Stimulated activated CD8-positive, alpha-beta memory T cell treated with anti-CD3 and anti-CD28 coated beads, Interleukin-15, amount 100 ng/mL, for 24 hours (primary cell): ENCODE measurements at places on chromosomes 2 and 18.

DNA sequence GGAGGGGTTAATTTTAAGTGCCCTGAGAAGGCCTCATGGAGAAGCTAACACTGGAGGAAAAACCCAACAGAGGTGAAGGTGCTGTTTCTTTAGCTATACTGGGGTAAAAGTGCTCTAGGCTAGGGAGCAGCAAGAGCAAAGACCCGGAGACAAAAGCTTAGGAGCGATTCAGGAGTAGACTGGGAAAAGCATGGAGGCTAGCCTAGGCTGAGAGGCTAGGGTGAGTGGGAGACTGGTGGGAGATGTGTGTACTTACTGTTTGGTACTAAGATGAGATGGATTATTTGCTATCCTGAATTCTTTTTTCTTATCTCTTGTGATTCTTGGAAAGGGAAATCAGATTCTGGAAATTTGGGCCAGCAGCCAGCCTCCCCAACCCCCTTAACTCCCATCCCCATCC is 2.0 kb downstream of the GIGYF2 start:
- no peak for DNase-seq

DNA sequence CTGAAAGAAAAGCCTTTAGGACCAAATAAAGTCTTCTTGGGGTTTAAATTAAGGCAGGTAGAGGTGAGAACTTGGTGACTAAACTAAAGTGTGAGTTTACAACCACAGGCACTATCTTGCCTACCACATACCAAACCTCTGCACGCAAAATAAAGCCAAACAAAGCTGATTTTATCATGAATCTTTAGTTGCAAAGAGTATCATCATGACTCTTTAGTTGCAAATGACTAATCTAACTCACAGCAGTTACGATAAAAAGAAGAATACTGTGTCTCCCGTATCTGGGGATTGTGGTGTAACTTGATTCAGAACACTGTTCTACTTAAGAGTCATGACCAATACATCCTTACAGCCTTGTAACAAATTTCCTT is 11.2 kb downstream of the CFAP210 start:
- no peak for DNase-seq

DNA sequence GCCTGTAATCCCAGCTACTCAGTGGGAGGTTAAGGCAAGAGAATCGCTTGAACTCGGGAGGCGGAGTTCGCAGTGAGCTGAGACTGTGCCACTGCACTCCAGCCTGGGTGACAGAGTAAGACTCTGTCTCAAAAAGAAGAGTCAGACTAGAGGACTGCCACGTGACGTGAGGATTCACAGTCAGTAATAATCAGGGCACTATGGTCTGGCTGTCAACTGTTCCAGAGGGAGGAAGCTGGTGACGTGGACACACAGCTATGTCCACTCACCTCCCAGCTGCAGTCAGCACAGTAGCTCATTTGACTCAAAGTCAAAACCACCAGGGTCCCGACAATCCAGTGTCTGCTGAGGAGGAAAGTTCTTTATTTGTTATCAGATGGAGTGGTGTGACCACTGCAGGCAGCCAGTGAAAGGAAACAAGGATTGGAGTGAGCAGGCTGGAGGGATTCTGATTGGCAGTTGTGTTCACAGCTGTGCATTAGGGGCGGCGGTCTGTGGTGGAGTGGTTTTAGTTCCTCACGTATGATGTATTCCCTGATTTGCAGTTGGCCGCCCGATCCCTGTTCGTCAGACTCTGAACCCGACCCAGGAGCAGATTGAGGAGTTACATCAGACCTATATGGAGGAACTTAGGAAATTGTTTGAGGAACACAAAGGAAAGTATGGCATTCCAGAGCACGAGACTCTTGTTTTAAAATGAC is 37.9 kb downstream of the MOGAT1 start:
- DNase-seq: no peak

DNA sequence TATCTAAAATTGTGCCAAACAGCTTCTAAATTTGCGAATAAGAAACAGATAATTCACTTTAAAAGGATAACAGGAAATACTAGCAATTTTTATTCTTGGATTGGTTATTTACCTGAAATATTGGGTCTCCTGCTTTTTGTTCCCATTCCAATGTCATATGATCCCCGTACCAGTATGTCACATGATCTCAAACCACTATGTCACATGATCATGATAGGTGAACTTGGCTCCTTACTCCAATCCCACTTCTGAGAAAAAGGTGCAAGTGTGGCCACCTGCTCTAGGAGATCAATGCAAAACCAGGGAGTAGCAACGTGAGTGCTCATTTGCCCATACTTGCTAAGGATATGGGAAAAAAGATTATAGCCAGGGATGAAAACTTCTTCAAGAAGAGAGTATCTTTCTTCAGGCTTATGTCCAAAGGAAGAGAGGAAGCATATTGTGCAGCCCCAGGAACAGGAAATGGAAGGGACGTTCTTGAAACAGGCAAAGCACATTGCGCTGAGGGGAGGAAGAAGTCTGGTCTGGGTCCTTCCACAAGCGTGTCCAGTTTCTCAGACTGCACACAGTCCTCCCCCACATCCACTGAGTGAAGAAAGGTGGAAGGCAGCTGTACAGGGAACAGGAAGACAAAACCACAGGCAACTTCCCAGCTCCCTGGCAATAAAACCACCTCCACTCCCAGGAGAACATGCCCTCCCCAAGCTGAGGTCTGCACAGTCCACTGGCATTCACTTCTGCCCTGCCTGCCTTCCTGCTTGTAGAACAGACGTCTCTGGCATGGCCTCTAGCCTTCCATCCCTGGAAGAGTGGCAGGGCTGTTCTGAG is at the start of gene LYG2:
LYG2 (minus strand) TSS at position 176 of the 828 bp plus-strand sequence. CDS start 1,406 bp downstream, outside the sequence.
- no peak for DNase-seq

DNA sequence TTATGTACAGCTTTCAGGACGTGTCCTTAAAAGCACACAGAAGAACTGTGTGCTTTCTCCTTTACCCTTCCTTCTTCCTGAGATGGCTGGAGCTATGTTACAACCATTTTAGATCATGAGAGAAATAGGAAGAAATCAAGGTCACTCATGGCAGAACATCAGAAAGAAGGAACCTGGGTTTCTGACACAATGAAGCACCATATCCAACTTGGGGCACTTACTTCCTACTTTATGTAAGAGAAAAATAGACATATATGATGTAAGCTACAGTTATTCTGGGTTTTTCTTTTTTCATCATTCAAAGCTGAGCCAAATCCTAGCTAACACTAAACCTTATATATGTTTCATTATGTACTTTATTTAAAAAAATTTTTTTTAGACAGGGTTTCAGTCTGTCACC is 79.5 kb downstream of the FAM161A start:
- DNase-seq: no peak

- DNase-seq: no peak
Observed at GRCh38 chr18:12858991-12859390, 25.0 kb downstream of the PTPN2 start.

DNA sequence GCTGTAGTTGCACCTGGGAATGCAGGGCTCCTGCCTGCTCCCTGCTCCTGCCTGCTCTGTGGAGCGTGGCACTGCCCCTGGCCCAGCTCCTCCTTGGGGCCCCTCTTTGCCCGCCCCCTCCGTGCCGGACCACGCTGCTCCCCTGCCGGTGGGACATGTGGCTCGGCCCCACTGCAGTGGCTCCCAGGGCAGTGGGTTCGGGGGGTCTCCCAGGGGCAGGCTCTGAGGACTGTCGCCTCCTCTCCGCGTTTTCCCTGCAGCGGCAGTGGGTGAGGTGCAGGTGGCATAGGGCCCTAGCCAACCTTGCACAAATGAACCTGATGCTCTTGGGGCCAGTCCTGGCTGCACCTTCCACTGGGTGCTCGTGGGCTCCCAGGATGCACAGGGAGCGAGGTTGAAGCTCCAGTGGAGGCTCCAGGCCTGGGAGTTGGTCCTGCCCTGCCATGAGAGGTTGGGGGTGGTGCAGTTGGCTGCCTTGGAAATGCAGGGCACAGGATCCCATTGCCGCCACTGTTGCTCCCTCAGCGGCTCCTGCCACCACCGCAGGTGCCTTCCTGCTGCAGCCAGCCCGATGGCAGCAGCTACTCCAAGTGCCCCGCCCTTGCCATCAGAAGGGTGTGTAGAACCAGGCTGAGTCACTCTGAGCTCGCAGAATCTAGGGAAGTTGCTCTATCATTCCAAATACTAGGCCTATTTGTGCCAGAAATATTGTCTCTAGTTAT is 313.1 kb upstream of the SYT4 start:
- no peak for DNase-seq

DNA sequence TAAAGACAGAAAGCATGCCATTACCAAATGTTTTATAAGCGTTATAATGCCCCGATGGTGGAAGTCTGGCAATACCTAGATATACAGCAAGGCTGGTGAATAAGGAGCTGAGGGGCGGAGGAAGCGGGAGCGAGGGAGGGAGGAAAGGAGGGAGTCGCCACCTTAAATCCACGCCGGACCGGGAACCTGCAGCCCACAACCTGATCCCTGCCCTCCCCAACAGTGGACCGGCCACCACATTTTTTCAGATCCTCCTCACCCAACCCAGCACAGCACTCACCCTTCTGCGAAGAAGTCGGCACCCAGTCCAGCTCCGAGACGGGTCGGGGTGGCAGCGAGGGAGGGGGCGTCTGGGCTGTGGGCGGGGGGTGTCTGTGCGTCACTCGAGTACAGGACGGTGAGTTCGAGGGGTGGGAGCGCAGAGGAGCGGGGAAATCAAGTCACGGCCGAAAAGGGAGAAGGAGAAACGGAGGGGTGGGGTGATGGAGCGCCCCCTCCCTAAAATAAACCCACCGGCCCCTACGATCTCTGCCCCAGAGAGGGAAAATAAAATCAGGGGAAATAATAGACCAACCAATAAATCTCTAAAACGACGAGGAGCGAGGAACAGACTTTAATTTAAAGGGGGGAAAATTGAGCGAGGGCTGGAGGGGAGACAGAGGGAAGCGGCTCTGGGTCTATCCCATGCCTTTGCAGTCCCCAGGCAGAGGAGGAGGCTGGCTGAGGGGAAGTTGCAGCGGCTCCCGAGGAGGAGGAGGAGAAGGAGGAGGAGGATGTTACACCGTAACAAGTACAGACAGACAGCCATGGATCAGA is 96.5 kb upstream of the SERTAD2 start:
- peak; percentile 6 for DNase-seq

GRCh38 chr2:118048401-118048800 is 34.5 kb upstream of the CCDC93 start:
- DNase-seq: no peak

DNA sequence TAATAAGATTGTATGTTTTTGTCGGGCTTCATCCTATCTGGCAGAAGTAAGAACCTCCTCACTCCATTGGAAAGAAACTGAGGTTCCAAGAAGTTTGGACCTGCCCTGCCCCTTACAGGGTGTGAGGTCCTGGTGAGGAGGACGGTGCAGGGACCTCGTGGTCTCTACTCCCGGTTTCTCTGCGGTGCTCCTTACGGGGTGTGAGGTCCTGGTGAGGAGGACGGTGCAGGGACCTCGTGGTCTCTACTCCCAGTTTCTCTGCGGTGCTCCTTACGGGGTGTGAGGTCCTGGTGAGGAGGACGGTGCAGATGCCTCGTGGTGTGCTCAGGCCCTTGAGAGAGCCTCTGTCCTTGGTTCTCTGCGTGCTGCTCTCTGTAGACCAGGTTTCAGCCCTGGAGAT is 5.2 kb downstream of the CTDP1 start:
- no peak for DNase-seq

DNA sequence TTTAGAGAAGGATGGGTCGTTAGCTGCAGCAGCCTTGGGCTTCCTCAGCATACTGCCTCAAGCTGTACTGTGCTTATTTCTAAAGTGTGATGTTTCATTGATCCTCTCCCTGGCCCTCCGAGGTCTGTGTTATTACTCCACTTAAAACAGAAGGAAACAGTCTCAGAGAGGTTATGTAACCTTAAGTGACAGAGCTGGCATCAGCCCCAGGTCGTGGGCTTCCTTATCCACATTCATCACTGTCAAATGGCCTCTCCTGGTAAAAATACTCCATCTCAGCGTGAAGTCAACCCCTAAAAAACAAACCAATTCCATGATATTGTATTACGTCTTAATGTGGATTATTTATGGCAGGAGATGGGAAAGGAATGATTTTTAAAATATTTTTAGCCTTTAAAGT is 153.3 kb upstream of the NOSTRIN start:
- no peak for DNase-seq

GRCh38 chr2:121355488-121355887 is 70.5 kb upstream of the TFCP2L1 start:
- DNase-seq: no peak

GRCh38 chr2:43276962-43277391 is 50.6 kb upstream of the ZFP36L2 start:
- DNase-seq: no peak

- DNase-seq: no peak
Observed at GRCh38 chr2:150895968-150896367, 365.7 kb downstream of the RBM43 start.

DNA sequence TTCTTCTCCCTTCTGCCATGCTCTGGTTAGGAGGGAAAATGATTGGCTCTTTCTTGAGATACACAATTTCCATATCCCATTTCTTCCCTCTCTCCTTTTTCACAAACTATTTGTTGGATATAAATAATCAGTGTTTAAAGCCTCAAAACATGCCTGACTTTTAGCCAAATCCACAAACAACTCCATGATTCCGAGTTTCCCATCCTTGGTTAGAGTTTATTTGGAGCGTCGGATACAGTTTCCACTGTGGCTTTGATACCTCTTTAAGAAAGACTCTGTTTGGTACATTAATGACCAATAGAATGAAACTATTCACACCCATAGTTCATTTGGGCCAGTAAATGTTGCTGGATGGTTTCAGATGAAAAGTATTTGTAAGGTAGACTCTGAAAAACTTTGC is 5.9 kb upstream of the FHL2 start:
- DNase-seq: no peak

DNA sequence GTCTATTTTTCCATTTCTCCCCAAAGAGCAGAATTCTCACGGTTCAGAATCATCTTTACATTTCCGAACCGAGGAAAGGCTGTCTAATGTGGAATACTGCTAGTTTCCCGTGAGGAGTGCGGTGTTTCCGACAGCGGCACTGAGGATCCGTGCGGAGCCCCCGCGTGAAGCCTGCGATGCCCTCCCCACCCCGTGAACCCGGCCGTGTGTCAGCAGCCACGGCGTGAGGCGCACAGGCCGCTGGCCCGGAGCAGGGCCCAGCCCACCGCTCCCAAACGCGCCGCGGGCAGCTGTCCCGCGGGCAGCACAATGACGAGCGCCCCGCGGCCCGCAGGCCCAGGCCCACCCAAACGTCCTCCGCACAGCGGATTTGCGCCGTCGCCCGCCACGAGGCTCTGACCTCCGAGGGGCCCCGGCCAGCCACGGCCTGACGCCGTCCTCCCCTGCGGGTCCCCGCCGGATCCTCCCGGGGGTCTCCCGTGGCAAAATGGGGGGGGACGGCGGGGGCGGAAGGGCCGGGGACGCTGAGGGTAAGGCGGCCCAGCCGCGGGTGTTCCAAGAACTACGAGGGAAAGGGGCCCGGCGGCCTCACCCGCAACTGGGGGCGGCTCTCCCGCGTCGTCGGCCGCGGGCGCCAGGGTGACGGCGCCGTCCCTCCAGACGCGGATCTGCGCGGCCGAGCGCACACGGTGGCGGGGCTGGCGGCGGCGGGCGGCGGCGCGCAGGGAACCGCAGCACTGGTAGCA is 796 bp downstream of the SPIRE1 start:
- DNase-seq: no peak

GRCh38 chr2:160610041-160610440 is 116.4 kb upstream of the RBMS1 start:
- no peak for DNase-seq

GRCh38 chr18:48595703-48596218 is 56.9 kb downstream of the CTIF start:
- no peak for DNase-seq
